ENCODE measurements at places on chromosomes 4 and X. TPM values are rescaled to one million over a fixed set of nuclear protein-coding genes. Genes with fewer than 3 reads are reported as not detected.
A peak's percentile ranks its signal among the peaks of the same experiment; 100 is the strongest.

DNA sequence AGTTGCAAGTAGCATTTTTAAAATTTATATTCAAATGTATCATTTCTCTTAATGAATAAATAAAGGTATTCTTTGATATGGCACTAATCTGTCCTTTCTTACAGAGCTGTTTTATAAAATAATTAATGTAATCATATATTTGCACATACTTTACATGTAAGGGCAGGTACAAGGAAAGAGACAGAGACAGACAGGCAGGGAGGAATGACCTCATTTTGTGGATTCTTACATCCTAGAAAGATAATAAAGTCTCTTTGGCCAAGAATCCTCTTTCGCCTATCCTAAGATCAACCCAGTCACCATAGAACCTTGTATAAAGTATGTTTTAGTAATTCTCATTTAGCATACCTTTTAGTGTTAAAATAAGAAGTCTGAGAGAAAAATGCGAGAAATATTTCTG, 98.5 kb upstream of the CTSO start:
- no peaks in the 10 kb centered on the region for H3K4me1 ChIP-seq
- no peaks in the 10 kb centered on the region for H3K36me3 ChIP-seq
- H3K27me3 ChIP-seq, result no peaks in the 10 kb centered on the region
- H3K4me3 ChIP-seq, result no peak overlapping the region

DNA sequence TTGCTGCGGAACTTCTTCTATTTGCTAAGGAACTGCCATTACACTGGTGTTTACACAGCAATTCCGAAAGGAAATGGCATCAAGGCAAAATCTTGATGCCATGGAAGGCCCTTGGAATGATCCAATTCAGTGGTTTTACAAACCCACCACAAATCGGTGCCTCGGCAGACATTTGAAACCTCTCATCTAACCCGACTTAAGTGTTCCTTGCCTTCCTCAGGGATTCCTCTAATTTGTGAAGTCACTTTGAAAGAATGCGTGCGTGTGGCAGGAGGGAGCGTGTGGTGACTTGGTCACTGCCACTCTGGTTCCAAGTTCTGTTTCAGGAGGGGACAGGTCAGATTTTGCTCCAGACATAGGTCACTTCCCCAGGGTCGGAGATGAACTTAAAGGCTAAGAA, 4.8 kb downstream of the NOP14 start:
- H3K27me3 ChIP-seq, result no peaks in the 10 kb centered on the region
- H3K36me3 ChIP-seq, result peaks cover 58% of the 10 kb centered on the region
- no peak overlapping the region for H3K4me3 ChIP-seq
- no peak for DNase-seq
- H3K4me1 ChIP-seq, result peaks cover 18% of the 10 kb centered on the region
- H3K27ac ChIP-seq, result peak overlapping the region; percentile 74

- peaks cover 20% of the 10 kb centered on the region for H3K4me1 ChIP-seq
- H3K36me3 ChIP-seq, result peaks cover 19% of the 10 kb centered on the region
- DNase-seq, result no peak
- H3K27ac ChIP-seq, result no peak overlapping the region
- no peak overlapping the region for H3K4me3 ChIP-seq
Observed at GRCh38 chrX:6683353-6683752, 148.4 kb upstream of the VCX3A start.

DNA sequence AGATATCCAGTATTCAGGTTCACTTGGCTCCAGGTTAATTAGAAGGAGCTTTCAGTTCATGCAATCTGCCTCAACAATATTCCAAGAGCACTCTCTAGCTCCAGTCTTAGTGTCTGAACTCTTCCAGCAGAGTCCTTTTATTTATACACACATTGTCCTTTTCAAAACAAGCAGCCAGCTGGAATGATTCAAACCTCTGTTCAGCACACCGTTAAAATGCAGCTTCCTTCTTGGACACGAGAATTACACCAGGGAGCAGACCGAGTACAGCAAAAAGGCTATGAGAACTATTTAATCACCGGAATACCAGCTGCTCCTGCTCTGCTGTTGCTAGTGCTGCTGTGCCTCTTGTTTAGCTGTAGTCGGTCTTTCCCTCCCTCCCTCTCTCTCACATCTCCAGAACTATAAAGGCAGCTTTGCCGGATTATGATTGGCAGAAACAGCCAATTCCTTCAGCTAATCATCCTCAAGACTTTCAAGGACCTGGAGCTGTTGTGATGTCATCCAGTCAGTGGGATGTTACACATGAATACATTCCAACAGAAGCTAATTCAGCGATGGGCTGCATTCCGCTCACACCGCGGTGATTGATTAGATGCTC, at the start of gene NDST4:
Gene NDST4 (minus strand): TSS at position 115 of the 601 bp plus-strand sequence. CDS start 36,584 bp downstream, outside the sequence.
- no peak for DNase-seq
- no peak within 1 kb of the TSS for H3K4me3 ChIP-seq
- H3K27ac ChIP-seq, result no peak within 1 kb of the TSS
- no peaks in the 10 kb centered on the region for H3K36me3 ChIP-seq

GRCh38 chrX:155819525-155819924, 61.6 kb upstream of the VAMP7 start:
- peaks cover 31% of the 10 kb centered on the region for H3K36me3 ChIP-seq
- no peak overlapping the region for H3K4me3 ChIP-seq
- DNase-seq, result no peak
- peaks cover 2% of the 10 kb centered on the region for H3K27me3 ChIP-seq
- no peak overlapping the region for H3K27ac ChIP-seq

- H3K27me3 ChIP-seq, result no peaks in the 10 kb centered on the region
- no peak overlapping the region for H3K27ac ChIP-seq
- no peak overlapping the region for H3K4me3 ChIP-seq
- H3K36me3 ChIP-seq, result no peaks in the 10 kb centered on the region
- no peak for DNase-seq
- H3K4me1 ChIP-seq, result peaks cover 9% of the 10 kb centered on the region
Observed at GRCh38 chr4:26227601-26228229, 93.1 kb upstream of the RBPJ start.

DNA sequence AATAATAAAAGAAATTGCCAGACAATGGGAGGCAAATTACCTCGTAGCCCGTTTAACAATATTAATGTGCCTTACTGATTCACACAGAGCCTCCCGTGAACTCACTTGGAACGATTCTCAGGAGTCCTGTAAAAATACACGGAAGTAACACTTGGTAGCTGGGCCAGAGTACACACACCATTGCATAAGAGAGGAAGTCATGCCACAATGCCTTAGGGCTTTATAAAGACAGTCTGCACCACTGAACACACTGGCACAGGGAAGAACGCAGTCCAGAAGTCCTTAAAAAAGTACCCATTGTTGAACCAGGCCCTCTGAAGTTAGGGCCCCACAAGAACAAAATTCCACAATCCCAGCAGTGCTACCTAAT, 15.1 kb downstream of the SLC2A9 start:
- H3K4me1 ChIP-seq, result peaks cover 11% of the 10 kb centered on the region
- DNase-seq, result no peak
- no peak overlapping the region for H3K27ac ChIP-seq
- no peak overlapping the region for H3K4me3 ChIP-seq

DNA sequence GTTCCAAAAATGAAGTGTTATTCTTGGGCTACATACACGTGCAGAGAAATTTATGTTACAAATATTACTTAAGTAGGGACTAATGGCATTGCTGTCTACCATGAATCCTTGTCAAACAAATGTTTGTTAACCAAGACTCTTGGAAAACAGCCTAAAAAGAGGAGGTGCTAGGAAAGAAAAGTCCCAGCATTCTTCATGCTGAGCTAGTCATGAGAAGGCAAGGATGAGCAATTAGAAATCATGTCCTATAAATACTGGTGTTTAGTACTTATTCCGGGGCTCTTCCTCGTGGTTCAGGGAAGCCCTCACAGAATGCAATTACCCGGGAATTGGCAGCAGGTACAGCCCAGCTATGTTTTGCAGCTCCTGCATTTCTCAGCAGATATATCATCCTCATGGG, 378.1 kb upstream of the FTHL17 start:
- DNase-seq, result no peak
- H3K4me1 ChIP-seq, result no peaks in the 10 kb centered on the region
- H3K27ac ChIP-seq, result no peak overlapping the region
- H3K36me3 ChIP-seq, result no peaks in the 10 kb centered on the region

- H3K4me3 ChIP-seq, result no peak overlapping the region
- no peak overlapping the region for H3K27ac ChIP-seq
- H3K27me3 ChIP-seq, result no peaks in the 10 kb centered on the region
- no peak for DNase-seq
Observed at GRCh38 chr4:38600575-38600974, 63.4 kb upstream of the KLF3 start.

GRCh38 chr4:117692538-117692937, 341.7 kb upstream of the NDST3 start:
- no peak for DNase-seq
- H3K27ac ChIP-seq, result no peak overlapping the region
- no peaks in the 10 kb centered on the region for H3K36me3 ChIP-seq
- no peak overlapping the region for H3K4me3 ChIP-seq
- no peaks in the 10 kb centered on the region for H3K4me1 ChIP-seq
- H3K27me3 ChIP-seq, result no peaks in the 10 kb centered on the region

DNA sequence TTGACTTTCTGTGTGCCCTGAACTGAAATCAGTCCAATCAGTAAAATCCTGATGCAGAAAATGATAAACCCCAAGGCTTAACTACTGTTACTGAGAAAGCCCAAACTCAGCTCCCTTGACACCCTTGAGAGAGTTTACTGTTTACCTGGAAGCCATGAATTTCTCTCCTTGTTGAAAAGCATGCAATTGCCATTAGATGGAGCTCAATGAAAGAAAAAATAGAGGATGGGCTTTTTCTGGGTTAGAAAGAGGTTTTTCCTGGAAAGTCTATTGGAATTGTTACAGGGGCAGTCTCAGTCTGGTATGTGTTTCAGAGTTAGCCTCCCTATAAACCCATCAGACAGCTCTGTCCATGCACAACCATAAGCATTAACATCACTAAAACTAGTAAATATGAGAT, 66.4 kb upstream of the C4orf54 start:
- H3K27me3 ChIP-seq, result no peaks in the 10 kb centered on the region
- H3K36me3 ChIP-seq, result peaks cover 16% of the 10 kb centered on the region
- H3K27ac ChIP-seq, result no peak overlapping the region

DNA sequence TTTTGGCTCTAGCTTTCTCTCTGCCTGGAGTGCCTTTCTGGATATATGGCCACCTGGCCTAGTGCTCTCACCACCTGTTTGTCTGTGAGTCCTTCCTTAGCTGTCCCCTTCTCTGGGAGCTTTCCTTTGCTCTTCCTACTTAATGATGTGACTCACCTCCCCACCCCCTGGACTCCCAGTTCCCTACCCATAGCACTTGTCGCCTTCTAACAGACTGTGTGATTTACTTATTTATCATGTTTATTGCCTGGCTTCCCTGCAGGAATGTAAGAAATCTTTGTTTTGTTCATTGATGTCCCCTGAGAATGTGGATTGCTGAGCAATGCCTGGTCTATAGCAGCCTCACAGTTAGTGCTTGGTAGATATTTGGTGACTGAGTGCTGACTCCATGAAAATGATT, 18.9 kb downstream of the ADD1 start:
- peak overlapping the region; percentile 90 for H3K27ac ChIP-seq
- H3K36me3 ChIP-seq, result no peaks in the 10 kb centered on the region

DNA sequence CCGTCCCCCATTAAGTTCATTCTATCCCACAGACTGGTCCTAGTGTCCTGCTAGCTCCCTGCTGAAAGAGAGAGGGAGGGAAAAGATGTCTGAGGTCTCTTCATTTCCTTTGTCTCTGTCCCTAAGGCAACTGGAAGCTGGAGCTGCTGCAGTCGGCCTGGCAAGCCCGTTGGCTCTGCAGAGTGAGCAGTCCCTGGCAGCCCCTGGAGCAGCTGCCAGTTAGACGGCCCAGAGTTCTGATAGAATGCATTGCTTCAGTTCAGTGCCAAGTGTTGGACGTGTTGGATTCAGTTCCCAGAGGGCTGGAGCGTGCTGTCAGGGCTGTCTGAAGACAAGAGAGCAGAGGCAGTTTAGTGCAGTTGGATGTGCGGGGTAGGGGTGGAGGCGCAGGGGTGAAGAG, 975 bp downstream of the KCNE5 start:
- H3K36me3 ChIP-seq, result peaks cover 6% of the 10 kb centered on the region
- H3K27me3 ChIP-seq, result peaks cover 18% of the 10 kb centered on the region
- DNase-seq, result no peak
- peak overlapping the region; percentile 42 for H3K4me3 ChIP-seq

DNA sequence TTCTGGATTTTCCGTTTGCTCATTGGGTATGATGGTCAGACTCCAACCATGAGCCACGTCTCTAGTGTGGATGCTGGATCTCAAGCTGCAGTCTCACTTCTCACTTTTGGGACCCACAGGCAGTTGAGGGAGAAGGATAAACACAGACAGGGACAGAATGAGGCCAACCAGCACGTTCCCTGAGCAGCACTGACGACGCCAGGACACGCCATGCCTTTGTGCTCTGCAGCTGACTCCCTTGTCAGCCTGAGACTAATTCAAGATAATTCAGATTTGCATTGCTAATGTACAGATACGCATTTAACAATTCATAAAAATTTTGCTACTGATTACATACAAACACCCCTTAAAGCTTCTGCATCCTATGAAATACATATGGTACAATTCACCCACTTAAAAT, 106.5 kb downstream of the FAM193A start:
- DNase-seq, result no peak
- no peak overlapping the region for H3K4me3 ChIP-seq
- H3K27me3 ChIP-seq, result no peaks in the 10 kb centered on the region
- no peaks in the 10 kb centered on the region for H3K4me1 ChIP-seq
- H3K27ac ChIP-seq, result peak overlapping the region; percentile 49

DNA sequence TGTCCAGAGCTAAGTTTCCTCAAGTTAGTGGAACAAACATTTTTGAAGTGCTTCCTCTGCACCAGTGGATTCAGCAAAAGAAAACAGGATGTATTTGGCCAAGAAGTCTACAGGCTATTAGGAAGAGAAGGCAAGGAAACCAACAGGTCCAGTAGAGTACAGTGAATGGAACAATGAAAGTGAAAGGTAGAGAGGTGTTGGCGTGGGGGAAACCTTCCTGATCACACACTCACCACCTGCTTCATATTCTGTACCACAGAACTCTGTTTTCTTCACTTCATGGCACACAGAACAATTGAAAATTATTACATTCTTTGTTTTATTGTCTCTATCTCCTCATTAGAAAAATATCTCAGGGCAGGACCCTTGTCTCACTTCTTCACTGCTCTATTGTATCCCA, 417.4 kb upstream of the FMR1 start:
- no peak overlapping the region for H3K4me3 ChIP-seq
- no peak for DNase-seq
- no peaks in the 10 kb centered on the region for H3K27me3 ChIP-seq
- no peak overlapping the region for H3K27ac ChIP-seq
- H3K4me1 ChIP-seq, result no peaks in the 10 kb centered on the region

DNA sequence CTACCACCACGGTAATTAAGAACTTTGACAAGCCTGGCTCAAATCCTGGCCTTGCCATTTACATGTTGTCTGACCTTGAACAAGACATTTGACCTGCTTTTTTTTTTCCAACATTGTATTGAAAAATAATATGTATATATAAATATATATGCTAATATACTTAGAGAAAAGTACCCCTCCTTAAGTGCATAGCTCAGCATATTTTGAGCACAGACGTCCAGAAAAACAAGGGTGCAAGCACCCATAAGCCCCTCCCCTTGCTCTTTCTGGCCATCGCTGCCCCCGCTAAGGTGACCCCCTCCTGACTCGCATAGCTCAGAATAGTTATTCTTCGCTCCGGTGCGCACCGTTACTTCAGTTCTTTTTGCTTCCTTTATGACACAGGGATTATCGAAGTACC, 742.0 kb upstream of the FRG1 start:
- no peak overlapping the region for H3K27ac ChIP-seq
- H3K36me3 ChIP-seq, result no peaks in the 10 kb centered on the region
- no peak overlapping the region for H3K4me3 ChIP-seq
- H3K27me3 ChIP-seq, result no peaks in the 10 kb centered on the region
- H3K4me1 ChIP-seq, result peaks cover 32% of the 10 kb centered on the region

GUCY1A1 gene
- 0.20 TPM for total RNA-seq

CPLX1 gene
- 2.0 TPM for total RNA-seq

FATE1 gene
- not detected for total RNA-seq

XAGE1B gene
- 0.37 TPM for total RNA-seq

ARHGAP6 gene
- total RNA-seq, result 0.55 TPM

MTTP gene
- total RNA-seq, result 0.26 TPM

CISD2 gene
- total RNA-seq, result 36.2 TPM

TCEAL7 gene
- total RNA-seq, result 7.7 TPM

Data from WTC11 (cell line).